NCI-H524 (cell line): ENCODE measurements at places on chromosomes 6 and 20.

DNA sequence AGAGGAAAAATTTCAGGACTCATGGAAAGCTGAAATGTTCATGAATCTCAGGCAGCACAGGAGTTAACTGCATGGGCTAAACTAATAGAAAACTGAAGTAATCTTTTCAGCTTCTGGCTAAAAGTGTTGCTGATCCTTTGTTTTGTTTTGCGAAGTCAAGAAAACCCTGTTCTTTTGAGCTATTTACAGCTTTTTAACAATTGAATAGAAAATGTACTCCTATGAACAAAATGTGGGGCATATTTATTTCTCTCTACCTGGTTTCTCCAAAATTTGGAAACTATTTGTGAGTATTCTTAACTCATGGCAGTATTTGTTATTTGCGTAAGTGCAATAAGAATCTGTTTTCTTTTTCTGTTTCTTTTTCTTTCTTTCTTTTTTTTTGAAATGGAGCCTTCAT is 818.8 kb upstream of the CITED2 start:
- peak; percentile 12 for DNase-seq

DNA sequence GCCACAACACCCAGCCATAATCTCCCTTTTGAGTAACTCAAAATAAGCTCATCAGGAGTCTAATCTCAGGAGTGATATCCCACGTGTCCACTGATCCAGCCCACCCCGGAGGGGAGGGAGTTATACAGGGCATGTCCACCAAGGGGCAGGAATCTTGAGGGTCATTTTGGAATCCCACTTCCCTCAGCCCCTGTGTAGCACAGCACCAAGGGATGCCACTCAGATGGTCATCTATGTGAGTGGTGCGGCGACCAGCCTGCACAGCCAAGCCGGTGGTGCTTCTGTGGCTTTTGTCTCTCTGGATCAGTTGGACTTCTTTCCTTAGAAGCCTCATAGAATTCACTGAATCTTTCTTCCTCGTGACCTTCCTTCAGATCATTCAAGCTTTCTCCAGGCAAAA is 11.0 kb upstream of the BCAS4 start:
- DNase-seq = no peak

DNA sequence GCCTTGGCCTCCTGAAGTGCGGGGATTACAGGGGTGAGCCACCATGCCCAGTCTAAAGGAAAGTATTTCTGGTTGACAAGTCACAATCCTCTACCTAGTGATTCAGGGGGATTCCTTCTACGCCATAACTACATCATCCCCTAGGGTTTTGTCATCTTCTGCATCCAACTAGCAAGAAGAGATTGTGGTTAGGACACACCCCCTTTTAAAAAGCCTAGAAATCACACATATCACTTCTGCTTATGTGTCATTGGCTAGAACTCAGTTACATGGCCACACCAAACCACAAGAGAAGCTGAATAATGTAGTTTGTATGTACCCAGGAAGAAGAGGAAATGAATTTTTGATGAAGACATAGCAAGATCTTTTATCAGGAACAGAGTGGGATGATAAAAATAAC is 14.7 kb upstream of the CHD6 start:
- no peak for DNase-seq

- no peak for DNase-seq
Observed at GRCh38 chr6:41573276-41573675, 27.1 kb downstream of the FOXP4 start.

GRCh38 chr20:18858816-18859215 is 45.2 kb downstream of the SCP2D1 start:
- no peak for DNase-seq

DNA sequence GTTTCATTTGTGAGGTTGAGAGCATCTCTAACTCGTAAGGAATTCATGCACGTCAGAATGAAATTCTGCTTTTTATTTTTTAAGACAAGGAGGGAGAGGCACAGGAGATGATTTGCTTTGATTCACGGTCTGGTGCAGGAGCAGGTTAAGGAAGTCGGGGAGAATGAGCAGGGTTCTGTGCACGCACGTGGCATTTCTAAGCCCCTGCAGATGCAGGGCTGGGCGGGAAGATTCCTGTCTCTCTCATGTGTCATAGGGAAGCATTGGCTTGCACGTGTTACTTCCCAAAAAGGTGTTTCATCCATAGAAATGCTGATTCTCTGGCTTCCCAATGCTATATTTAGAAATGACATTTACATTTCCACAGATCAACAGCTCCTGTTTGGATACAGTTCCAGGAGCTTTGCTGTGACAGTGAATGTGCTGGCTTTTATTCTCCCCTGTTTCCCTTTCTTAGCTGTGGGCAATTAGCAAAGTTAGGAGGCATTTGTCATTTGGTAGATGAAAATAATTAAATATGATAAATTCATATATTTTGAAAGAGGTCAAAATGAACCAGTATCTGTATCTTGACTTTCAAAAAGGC is 119.7 kb upstream of the ZFP64 start:
- no peak for DNase-seq

DNA sequence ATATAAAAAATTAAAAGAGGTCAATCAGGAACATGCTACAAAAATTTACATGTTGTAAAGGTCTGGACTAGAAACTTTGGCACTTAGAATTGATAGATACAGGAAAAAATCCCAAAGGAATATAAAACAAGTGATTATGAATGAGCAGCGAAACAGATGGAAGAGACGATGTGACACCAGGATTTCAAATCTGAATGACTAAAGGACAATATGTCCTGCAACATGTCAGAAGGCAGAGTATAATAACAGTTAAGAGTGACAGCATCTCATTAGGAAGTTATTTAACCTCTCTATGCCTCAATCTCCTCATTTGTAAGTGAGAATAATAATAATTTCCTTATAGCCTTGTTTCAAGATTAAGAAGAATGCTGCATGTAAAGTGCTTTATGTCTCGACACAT is 50.3 kb downstream of the FRK start:
- peak; percentile 39 for DNase-seq
